ENCODE measurements at places on chromosomes 12 and 14. TPM values are rescaled to one million over a fixed set of nuclear protein-coding genes. Genes with fewer than 3 reads are reported as not detected.
A peak's percentile ranks its signal among the peaks of the same experiment; 100 is the strongest.

- no peak for DNase-seq
Measured at GRCh38 chr12:19695244-19696098, 256.2 kb downstream of the AEBP2 start.

Gene PCED1B
- 1.1 TPM for total RNA-seq

DNA sequence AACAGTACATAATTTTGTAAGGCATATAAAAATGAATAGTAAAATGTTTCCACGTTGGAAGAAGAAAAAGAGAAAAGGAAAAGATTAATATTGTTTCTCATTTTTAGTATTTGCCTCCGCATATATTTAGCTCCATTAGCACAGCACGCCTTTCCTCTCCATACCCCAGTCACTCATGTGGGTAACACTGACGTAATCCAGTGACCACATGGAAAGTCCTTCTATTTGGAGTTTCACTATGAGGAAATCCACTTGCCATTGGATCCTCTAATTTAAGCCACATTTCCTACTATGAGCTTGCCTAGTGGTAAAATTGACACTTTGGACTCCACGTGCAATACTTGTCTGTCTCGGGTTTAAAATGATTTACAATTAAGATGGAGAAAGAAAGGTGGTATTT, 5.7 kb upstream of the SLCO1A2 start:
- no peak for DNase-seq

Gene ASCL4
- total RNA-seq, result not detected

GRCh38 chr12:1688086-1688710, 2.7 kb upstream of the ADIPOR2 start:
- DNase-seq, result no peak

DNA sequence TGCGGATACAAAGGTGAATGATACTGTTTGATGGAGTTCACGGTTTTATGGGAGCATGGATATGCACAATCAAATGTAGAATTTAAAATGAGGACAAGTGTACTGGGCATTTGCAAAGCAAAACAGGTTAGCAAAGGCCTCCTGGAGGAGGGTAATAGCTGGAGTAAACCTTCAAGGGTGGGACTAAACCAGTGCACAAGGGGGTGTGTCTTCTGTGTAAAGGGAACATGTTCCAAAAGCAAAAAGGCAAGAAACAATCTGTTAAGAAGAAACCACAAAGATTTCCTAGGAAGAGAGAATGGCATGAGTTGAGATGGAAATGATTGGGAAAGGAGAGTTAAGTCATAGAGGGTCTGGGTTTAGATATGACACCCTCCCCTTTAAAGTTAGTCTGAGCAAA, 109.2 kb upstream of the SLCO1C1 start:
- no peak for DNase-seq

- DNase-seq, result no peak
Measured at GRCh38 chr12:60926256-60926655, 1330.4 kb downstream of the SLC16A7 start.

DNA sequence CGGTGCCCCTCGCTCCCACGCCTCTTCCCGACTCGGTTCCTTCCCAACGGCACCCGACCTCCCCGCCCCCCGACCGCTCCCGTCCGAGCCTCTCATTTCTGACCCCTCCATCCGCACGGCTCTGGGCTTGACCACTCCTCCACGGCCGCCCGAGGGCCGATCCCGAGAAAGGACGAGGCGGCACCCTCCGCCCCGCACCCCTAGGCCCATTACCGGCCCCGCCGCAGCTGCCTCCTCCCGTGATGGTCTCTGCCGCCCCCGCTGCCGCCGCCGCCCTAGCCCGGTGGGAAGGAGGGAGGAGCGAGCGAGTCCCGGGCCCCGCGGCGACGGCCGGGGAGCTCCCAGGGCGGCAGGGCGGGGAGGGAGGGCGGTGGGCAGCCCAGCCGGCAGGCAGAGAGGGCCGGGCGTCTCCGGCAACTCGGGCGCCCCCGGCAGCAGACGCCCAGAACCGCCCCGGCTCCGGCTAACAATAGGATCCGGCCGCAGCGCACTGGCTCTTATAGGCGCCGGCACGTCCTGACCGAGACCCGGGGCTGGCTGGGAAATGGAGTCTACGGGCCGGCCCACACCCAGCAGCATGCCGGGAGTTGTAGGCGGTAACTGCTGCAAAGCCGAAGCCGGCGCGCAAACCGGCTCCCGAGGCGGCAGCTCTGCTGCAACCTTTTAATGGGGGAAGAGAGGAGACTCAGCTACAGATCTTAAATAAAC, at the start of gene CSRNP2:
Gene CSRNP2, minus strand, starts transcription at position 471 of the 708 bp plus-strand sequence. CDS start 7,035 bp downstream, outside the sequence.
- DNase-seq, result peak; percentile 93

Gene ADAMTS20
- 0.04 TPM for total RNA-seq

Gene KCNK13
- total RNA-seq, result not detected

DNA sequence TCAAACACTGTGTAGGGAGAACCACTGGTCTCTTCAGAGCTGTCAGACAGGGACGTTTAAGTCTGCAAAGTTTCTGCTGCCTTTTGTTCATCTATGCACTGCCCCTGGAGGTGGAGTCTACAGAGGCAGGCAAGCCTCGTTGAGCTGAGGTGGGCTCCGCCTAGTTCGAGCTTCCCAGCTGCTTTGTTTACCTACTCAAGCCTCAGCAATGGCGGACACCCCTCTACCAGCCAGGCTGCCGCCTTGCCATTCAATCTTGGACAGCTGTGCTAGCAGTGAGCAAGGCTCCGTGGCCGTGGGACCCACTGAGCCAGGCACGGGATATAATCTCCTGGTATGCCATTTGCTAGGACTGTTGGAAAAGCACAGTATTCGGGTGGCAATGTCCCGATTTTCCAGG, 24.6 kb upstream of the YBX3 start:
- no peak for DNase-seq

DNA sequence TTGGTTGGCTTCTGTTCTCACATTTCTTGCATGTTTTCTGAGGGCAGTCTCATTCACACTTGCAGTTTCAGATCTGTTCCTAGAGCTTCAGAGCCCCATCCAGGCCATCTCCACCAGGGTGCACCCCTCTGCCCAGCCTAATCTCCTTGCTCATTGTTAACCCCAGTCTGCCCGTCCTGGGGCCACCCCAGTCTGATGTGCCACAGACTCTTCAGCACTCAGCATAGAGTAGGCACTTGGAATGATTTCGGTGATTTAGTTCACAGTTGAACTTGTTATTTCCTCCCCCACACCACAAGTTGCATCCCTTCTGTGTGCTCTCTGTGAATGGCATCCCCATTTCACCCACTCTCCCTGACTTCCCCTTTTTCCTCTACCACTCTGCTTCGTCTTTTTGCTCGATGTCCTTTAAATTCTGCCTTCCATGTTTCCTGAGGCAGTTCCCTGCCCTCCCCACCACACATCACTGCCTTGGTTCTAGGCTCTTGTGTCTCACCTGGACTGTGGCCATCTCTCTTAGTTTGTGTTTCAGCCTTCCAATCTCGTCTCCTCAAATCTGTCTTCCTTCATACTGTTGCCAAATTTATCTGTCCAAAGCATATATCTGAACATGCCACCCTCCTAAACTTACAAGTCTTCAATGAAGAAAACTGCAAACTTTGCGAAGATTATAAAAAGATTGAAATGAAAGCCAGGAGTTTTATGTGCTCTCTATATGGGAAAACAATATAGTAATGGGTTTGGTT, 41.5 kb downstream of the ANO6 start:
- DNase-seq, result no peak

- DNase-seq, result no peak
Measured at GRCh38 chr12:48973941-48974673, 2.6 kb upstream of the WNT10B start.

DNA sequence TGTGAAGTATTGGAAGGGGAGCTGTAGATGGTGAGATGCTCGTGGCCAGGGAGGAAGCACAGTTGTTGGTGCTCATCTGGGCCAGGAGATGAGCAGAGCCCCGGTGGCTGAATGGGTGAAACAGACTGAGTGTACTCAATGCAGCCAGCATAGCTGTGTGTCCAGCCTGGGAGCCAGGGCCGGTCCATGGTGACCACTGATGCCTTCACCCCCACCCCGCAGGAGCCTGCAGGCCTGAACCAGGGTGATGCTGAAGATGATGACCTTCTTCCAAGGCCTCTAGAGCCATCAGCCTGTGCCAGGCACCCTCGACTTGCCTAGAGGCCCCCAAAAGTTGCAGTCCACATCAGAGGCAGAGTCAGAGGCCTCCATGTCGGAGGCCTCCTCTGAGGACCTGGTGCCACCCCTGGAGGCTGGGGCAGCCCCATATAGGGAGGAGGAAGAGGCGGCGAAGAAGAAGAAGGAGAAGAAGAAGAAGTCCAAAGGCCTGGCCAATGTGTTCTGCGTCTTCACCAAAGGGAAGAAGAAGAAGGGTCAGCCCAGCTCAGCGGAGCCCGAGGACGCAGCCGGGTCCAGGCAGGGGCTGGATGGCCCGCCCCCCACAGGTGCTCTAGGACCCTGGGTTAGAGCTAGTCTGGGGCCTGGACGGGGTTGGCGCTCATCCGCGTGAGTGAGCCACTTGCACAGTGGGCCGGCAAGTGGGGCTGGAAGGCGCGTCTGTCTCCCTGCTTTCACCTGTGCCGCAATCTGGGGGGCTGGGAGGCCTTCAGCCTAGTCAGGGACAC, 3.0 kb downstream of the TNFAIP2 start:
- no peak for DNase-seq

DNA sequence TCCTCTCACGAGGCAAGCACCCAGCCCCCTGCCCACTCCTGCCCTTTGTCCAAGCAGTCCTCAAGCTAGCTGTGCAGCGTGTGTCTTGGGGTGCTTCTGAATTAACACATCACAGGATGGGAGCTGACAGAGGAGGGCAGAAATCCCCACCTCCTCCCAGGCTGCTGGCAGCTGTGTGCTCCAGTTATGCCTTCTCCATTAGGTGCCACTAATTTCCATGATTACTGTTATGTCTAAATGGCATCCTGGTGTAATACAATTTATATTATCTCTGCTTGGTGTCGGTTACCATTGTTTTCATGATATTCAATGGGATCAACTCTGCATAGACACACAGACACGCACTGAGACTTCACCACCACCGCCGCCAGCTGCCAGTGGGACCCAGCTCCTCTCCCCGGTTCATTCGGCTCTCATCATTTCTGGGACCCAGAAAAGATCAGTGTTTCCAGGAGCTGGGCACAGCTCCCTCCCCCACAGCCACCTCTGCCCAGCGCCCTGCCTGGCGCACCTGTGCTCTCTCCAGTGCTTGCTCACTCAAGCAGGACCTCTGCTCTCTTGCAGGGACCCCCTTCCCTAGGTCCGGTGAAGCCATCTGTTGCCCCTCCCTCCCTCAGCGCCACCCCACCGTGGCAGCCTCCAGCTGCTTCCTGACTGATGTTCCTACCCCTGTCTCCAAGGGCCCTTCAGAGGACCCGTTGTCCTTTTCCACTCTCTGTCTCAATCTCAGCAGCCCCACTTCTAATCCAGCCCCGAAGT, 167.5 kb upstream of the FKBP4 start:
- DNase-seq, result no peak

GRCh38 chr12:59695379-59695778, 99.5 kb downstream of the SLC16A7 start:
- DNase-seq, result no peak

DNA sequence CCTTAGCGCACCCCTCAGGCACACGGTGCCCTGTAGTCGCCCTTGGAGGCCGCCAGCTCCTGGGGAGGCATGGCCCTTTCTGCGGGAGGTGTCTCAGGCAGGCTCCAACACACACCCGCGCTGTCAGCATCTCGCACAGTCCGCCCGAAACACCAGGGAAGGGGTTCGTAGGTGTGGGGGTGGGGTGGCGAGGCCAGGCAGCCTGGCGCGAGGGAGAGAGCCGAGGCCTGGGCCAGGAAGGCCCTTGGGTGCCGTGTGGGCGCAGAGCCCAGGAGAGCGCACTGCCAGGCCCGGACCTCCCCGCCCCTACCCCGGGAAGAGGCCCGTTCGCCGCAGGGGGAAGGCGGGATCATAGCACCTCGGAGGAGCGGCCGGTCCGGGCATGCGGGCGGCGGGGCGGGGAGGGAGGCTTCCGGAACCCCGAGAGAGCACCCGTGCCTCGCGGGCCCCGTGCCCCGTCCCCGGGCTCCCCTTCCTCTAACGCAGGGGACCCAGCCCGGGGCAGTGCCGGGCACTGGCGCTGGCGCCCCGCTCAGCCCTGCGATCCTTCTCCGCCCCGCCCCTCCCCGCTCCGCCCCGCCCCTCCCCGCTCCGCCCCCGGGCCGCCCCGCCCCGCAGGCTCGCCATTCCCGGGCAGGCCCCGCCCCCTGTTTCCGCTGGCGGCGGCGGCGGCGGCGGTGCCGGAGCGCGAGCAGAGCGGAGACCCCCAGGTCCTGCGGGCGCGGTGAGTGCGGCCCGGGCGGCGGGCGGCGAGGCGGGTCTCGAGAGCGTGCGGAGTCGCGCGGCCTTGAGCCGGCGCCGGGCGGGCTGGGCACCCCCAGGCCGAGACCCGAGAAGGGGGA, at the start of gene TSPAN9:
Gene TSPAN9, plus strand, starts transcription at position 650 of the 842 bp plus-strand sequence. CDS start 123,815 bp downstream, outside the sequence.
- DNase-seq, result peak; percentile 59

Gene BLOC1S1
- total RNA-seq, result 160 TPM

Data from H4 (cell line).